ENCODE measurements at places on chromosomes 2 and 18.
A peak's percentile ranks its signal among the peaks of the same experiment; 100 is the strongest.

- no peak for DNase-seq
These were observed 83.1 kb downstream of the LNPK start for GRCh38 chr2:175918935-175919334.

DNA sequence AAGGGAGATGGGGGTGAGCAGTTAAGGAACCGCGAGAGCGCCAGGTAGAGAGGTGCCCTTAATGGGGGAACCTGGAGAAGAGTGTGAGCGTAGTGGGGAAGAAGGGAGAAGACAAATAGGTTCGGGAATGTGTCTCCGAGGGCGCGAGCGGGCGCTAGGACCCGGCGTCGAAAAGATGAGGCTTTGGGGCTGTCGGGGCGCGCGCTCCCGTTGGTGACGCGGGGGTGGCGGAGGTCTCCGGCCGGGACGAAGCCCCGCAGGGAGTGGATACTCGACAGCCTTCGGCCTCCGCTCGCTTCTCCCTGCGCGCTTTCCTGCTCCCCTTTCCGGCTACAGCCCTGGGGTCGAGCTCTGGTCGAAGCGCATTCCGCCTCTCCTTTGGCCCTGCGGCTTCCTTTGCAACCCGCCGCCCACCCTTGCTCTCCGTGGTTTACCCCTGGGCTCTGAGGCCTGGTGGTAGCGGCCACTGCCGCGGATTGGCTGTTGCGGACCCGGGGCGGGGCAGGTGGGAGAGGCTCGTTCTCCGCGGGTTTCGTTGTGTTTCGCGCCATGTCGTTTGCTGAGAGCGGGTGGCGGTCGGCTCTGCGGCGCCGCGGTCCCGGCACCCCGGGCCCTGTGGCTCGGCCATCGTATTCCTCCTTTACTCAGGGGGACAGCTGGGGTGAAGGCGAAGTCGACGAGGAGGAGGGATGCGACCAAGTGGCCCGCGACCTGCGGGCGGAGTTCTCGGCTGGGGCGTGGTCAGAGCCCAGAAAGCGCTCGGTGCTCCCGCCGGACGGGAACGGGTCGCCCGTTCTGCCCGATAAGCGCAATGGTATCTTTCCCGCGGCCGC lies at the start of gene ARL6IP6:
ARL6IP6 (plus strand) TSS at position 545 of the 833 bp plus-strand sequence; CDS start at position 550, 5 bp downstream.
- DNase-seq: peak; percentile 88

GRCh38 chr2:8761529-8762164 lies 75.8 kb downstream of the KIDINS220 start:
- peak; percentile 51 for DNase-seq

GRCh38 chr2:210442878-210443277 lies 33.7 kb downstream of the LANCL1 start:
- DNase-seq: no peak

DNA sequence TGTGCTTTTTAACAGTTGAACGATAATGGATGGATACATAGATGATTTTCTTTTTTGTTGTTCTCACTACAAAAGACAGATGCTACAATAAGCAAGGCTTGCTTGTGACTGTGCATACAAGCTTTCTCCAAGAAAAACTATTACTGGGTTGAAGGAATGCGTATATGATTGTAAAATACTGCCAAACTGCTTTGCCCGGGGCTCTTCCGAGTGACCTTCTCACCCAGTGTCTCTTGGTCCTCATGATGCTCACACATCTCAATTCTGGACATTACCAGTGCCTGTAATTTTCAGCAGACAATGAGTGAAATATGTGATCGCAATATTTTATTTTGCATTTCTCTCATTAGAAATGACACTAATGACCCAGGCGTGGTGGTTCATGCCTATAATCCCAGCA lies 35.9 kb downstream of the INPP5D start:
- no peak for DNase-seq

DNA sequence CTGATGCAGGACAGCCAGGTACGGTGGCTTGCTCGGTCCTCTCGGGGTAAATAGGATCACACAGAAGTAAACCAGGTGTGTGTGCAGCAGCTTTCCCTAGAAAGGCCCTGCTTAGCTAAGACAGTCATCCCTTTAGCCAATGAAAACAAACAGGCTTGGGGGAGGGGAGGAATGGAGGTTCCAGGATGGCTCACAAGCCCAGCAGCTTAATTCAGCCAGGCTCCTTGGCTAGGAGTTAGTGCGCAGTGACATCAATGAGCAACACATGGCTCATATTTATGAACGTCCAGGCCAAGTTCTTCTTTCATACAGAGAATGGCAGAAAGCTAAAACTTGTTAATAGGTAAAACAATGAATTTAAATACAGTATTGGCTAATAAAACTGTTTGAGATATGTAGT lies 10.2 kb downstream of the IAH1 start:
- no peak for DNase-seq

DNA sequence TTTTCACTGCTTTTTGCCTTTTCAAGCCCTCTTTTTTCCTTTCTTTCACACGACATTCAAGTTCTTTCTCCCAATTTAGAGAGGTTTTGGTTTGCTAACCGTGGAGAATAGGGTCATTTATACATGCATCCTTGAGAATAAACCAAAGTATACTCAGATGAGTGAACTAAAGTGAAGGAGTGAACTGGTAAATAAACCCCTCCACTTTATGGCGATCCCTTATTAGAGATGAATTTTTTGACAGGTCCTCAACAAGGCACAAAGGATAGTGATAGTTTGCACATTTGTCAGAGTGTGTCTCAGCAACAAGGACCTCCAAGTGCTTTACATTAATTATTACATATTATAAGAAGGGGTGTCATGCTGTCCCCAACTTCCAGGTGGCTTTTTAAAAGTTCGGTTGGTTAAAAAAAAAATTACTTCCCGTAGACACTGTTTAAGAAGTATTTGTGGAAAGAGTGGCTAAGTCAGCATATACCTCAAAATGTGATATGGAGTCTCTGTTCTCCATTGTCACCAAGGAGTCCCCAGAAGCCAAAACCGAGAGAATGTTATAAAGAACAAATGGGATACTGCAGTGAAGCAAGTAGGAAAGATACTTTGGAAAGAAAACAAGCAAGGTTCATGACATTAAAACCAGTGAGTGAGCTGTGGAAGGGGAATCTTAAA lies 1.7 kb upstream of the SLC40A1 start:
- no peak for DNase-seq

- no peak for DNase-seq
These were observed at the start of gene RAB27B for GRCh38 chr18:54828281-54828881. TSS of gene RAB27B (plus strand) at chr18:54828477. CDS start at chr18:54877586, 49,109 bp downstream.

DNA sequence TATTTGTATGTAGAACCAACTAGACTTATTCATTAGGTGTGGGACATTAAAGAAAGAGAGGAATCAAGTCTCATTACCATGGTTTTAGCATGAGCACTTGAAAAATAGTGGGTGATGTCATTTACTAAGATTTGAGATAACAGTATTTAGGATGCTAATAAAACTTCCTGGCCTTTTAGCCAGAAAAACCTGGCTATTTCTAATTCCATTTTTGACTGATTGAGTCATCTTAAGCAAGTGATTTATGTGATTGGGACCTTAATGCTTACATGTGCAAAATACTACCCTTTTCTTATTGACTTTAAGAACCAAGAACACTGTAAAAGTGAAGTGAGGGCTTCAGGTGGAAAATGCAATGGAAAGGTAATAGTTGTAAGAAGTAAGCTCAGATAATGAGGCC lies 196.8 kb upstream of the SESTD1 start:
- DNase-seq: no peak

DNA sequence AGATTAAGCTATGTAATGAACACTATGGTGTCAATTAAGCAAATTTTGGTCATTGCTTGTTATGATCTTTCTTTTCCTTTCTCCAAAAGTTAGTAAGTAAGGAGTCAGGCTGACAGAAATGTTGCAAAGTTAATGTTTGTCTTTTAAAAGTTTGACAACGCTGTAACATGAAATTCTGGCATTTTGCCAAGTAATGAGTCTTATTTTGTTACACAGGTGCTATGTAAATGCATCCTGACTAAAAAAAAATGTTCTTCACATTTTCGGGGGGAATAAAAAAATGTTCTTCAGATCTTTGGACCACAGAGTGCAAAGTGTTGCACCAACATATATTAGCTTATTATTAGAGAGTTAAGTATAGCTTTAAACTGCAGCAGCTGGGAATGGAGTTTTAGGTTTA lies 54.8 kb upstream of the PROKR1 start:
- no peak for DNase-seq

- no peak for DNase-seq
These were observed 116.1 kb downstream of the NFATC1 start for GRCh38 chr18:79511671-79512301.

DNA sequence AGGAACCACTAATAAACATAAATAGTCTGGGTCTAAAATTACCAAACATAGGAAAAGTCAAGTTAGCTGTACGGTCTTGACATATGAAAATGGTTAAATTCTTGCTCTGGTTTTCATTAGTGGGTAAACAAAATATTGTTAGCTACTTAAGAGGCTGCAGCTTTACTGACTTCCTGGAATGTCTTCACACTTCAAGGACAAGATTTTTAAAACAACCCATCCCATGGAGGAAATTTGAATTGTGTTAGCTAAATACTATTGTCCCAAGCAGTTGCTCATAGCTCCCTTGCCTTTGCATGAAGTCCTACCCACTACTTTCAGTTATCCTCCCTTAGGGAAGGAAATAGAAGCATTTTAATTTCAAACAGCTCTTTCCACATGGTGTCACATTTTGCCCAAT lies 128.5 kb downstream of the EPHA4 start:
- no peak for DNase-seq

DNA sequence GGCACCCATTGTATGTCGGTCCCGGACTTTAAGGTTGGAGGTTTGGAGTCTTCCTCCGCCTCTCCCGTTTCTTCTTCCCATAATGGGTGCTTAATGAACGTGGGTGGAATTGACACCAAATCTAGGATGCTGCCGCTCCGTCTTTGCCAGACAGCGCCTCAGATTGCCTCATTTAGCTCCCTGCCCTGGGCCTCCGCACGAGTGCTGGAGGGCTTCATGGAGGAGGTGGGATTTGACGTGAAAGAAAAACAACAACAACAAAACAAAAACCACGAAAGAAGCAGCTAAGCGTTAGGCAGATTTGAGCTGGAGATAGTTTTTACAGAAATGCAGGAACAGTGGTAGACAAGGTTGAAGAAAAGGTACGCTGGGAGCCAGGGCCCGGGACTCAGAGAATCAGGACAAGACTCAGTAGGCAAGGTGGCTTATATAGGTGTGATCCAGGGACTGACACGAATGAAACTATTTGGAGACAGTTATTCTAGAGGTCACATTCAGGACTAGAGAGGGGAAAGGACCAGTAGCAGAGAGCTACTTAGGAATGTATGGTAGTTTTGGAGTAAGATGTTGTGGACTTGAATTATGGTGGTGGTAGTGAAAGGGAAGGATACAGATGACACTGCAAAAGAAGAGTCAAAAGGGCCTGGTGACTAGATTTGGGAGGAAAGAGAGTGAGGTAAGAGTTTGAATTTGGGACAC lies 605 bp downstream of the ZNF2 start:
- DNase-seq: no peak

GRCh38 chr2:127032621-127033020 lies 74.3 kb downstream of the BIN1 start:
- DNase-seq: no peak

DNA sequence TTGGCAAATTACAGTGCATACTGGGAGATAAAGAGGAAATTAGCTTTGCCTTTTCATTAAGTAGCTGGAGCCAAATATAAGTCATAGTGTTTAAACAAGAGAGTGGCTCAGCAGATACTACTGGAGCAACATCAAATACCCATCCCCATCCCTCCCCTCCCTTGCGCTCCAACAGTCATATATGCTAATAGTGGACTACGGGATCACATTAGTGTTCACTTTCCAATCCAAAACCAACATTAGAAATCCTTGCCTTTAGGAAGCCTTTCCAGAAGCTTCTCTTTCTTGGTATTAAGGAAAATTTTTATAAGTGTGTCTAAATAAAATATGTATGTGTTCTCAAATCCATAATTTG lies 1669.3 kb downstream of the SUCLG1 start:
- DNase-seq: no peak

DNA sequence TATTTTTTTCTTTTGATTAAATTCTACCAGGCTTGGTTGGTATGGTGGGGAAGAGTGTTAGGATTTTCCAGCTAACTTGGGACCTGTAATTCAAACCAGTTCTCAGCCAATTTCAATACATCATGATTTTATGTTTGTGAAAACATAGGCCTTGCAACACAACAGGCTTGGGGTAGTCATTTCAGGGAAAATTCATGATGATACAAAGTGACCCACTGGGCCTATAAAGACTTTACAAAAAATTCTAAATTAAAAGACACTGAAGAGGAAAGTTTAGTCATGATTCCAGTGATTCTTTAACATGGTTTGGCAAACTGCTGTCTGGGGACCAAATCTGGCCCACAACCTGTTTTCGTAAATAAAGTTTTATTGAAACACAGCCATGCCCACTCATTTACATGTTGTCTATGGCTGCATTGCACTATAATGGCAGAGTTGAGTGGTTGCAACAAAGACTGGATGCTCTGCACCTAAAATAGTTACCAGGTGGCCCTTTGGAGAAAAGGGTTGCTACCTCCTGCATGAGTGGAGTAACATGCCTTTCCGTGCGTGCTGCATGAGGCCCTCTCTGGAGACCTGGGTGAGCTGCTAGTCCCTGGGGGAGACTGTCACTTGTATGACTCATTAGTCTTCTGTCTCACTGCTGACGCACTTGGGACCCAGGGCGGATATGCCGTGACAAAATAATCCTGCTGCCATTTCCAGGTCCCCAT lies 73.6 kb downstream of the NPAS2 start:
- DNase-seq: no peak

DNA sequence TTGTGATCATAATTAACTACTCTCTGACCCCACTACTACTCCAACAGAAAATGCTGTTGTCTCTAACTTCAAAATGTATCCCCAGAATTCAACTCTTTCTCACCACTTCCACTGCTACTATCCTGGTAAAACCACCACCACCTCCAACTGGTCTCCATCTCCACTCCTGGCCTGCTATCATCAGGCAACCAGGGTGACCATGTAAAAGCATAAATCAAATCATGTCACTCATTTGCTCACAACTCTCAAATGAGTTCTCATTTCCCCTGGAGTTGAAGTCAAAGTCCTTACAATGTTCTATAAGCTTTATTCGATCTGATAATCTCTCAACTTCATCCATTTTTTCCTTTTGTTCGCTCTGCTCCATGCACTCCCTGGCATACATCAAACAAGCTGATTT lies 24.6 kb downstream of the CUL3 start:
- no peak for DNase-seq

DNA sequence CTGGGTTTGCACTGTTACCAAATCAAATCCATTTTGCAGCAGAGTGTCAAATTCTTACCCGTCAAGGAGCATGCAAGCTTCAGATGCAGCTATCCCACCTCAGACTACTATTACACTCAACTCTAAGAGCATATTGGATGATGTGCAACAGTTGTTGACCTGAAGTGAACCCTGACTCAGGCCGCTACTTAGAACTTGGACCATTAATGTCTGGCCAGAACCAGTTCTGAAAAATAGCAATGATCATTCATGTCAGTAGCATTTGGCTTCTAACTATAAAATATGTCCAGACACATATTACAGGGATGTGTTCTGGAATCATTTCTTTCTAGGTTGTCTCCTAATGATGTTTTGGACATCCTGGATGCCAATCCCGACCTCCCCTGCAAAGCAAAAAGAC lies 135.5 kb upstream of the PKDCC start:
- no peak for DNase-seq

Data from NCI-H2081 (cell line).